ENCODE measurements at places on chromosomes 2 and 18.

GRCh38 chr2:86275384-86275799 lies 62.0 kb downstream of the REEP1 start:
- no peak for DNase-seq

DNA sequence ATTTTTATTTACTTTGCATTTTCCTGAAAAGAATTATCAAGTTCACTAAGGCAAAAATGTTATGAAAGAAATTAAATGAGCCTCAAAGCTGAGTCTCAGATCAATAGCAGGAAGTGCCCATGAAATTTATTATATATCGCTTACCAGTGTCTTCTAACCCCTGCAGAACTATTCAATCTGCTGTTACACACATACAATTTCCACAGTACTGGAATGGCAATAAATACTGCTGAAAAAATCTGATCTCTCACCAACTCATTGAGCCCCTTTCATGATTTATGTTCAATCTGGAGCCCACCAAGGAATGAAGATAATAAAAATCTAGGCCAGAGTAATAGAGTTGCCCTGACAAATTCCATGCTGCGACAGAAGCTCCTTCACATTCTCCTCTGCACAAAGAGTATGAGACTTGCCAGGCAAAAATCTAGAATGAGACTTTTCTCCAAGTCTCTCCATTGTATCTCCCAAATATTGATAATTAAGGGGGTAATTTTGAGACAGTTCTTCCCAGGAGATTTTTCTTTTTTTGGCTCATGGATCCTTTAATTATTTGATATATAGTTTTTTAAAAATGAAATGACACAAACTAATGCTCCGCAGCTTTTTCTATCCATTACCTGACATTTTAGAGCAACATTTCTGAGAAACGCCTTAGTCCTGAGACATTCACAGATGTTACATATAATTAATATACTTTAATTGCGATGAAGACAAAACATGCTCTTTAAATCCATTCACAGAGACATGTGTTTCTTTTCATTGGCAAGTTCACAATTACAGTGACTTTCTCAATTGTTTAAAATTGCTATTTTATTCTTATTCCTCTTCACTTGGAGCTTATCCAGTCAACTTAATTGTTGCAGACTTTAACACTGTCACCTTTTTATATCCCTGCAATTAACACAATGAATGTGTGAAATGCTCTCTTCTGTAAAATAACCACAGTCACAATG lies 1020.4 kb downstream of the CBLN2 start:
- no peak for DNase-seq

- DNase-seq = no peak
These were observed 40.0 kb downstream of the GKN2 start for GRCh38 chr2:68912732-68913131.

DNA sequence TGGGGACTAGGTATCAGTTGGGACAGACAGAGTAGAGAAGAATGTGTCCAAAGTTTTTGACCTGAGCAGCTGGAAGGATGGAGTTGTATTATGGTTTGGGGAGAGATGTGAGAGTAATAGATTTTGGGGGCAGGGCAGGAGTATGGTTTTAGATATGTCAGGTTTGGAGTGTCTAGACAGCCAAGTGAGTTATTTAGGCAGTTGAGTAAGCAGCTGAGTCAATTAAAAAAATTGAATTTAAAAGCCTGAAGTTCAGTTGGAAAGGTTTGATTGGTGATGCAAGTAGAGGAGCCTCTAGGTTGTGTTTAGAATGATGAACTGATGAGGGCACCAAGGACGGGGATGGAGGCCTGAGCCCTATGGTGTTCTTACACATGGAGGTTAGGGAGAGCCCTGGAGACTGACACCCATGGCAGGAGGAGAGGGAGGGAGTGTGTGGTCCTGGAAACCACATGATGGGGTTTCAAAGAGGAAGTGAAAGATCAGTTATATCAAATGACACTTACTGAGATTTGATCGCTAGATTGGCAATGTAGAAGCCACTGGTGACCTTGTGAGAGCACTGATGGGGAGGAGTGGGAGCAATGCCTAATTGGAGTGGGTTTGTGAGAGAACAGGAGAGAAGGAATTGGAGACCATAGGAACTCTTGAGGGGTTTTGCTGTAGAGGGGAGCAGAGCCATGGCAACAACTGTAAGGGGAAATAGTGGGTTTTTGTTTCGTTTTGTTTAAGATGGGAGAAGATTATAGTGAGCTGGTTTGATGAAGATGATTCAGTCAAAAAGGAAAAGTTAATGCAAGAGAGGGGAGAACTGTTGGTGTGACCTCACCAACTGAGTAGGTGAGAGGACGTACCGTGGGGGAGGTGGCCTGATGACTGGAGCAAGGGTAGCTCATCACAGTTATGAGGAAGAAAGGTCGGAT lies 10.3 kb downstream of the ITGA6 start:
- DNase-seq = no peak
